M059J (cell line): ENCODE measurements at places on chromosomes 3 and 15. TPM values are rescaled to one million over a fixed set of nuclear protein-coding genes. Genes with fewer than 3 reads are reported as not detected.

CLSTN2 gene
- 3.9 and 7.6 TPM in 2 replicates for total RNA-seq

DUSP7 gene
- 9.6 and 14.0 TPM in 2 replicates for total RNA-seq

TMEM266 gene
- not detected in 2 replicates for total RNA-seq

NOX5 gene
- total RNA-seq, result 0.34 and 1.1 TPM in 2 replicates

DNA sequence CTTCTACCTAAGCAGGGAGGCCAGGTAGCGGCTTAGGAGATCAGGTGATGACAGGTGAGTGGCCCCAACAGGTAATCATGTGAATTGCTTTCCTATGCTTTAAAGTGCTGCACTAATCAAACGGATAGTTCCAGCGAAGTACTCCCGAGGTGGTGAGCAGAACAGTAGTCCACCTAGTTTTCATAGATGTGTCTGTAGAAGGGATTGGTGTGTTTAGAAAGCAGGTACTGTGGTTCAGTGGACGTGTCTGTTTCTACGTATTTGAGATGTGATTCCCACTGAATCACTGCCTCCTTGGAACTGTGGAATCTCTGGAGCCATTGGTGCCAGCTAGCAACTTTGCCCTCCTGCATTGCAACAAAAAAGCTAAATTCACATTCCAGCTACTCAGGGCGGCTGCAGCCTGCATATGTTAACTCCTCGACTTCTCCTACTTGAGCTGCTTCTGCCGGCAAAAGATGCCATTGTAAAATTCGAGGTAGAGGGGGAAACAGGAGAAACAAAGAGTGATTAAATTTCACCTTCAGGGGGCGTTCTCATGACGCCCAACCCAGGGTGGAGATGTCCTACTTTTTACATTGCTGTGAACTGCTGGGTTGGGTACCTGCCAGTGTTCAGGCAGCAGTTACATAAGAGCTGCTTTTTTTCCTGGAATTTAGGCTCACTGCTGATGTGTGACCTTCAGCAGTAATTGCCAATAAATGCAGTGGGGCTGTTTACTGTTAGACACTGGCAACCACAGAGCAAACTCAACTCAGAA lies 227.3 kb downstream of the ITPR1 start:
- peak; percentile 80 for DNase-seq

DNA sequence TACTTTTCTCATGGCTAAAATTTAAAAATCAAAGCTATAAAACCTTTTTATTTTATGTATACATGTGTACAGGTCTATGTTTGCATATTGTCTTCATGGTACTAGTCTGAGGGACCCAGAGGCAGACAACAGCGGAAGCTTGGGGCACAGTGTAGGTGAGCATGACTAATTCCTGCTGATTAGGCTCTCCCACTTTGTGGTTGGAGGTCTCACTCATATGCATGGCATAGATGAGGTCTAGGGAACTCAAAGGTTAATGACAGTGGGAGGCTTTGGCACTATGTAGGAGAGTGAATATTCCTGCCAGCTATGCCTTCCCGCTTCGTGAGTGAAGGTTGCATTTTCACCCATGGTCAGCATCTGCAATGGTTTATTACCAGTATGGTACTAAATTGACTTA lies 47.5 kb upstream of the AADACL2 start:
- peak; percentile 52 for DNase-seq

DNA sequence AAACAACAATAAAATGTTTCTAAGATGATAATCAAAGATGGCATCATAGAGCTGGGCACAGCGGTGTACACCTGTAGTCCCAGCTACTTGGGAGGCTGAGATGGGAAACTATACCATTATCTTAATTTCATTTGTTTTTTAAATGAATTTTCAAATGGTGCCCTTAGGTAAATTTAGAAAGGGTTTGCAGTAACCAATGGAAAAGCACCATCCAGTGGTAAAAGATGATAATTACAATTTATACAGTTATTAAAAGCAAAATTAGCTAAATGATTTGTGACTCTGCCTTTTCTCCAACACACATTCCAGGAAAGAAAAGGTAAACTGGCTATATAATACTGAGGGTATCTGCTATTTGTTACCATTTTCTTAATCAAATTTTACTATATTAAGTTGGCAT lies 14.4 kb upstream of the ANKRD28 start:
- DNase-seq, result peak; percentile 29

DNA sequence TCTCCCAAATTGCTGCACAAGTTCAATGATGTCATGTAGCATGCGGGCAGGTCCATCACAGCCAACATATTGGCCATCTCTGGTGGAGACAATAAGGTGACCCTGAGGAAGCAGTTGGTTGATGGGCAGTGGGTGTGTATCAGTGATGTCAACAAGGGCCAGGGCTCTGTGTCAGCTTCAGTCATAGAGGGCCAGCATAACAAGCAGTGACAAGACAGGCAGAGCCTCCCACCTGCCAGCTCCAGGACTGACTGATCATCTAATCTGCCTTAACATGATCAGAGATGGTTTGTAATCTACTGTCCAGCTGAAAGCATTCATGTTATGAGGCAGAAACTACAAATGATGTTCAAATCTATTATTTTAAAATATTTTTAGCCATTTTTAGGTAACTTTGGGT lies 62.3 kb downstream of the GLB1 start:
- no peak for DNase-seq

DNA sequence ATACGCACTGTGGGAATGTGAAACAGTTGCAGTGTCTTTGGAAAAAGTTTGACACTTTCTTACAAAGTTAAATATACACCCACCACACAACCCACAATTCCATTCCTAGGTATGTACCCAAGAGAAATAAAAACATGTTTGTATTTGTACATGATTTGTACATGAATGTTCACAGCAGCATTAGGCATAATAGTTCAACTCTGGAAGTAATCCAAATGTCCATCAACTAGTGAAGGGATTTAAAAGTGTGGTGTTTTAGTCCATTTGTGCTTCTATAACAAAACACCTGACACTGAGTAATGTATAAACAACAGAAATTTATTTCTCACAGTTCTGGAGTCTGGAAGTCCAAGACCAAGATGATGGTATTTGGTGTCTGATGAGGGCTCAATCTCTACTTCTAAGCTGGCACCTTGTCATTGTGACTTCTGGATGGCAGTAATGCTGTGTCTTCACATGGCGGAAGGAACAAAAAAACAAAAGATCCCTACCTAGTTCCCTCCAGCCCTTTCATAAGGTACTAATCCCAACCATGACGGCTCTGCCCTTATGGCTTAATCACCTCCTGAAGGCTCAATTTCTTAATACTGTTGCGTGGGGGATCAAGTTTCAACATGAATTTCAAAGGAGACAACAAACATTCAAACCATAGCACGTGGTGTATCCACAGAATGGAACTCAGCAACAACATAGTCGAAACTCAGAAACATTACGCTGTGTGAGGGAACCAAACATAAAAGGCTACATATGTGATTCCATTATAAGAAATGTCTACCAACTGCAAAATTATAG lies 120.5 kb downstream of the AQP9 start:
- no peak for DNase-seq

GRCh38 chr3:169494982-169495381 lies 168.5 kb downstream of the MECOM start:
- DNase-seq, result no peak

DNA sequence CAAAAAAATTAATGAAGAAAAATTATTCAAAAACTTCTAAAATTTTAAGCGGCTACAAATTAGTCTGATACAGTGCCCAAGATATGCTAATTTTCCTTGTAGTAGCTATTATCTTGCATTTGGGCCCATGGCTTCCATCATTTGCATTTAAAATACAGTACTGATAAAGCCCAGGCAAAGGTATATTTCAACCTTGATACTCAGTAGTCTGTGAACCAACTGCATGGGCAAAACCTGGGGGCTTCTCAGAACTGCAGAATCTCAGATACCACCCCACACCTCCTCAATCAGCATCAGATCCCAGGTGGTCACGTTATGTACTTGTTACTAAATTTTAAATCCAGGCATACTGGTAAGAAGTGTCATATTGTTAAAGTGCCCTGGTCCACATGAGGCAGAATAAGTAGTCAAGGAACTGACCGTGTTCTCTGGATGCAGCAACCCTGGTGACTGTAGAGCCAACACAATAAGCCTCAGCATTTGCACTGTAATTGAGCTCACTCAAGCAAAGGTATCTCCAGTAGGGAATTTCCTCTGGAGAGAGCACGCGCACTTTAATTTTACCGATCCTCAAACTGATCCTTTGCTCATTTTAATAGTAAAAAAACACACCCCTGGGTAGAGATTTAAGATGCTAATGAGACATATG lies 31.9 kb downstream of the ZNF385D start:
- no peak for DNase-seq

GRCh38 chr3:56764904-56765547 lies 36.7 kb downstream of the ARHGEF3 start:
- no peak for DNase-seq

- no peak for DNase-seq
These were observed 13.3 kb upstream of the CD47 start for GRCh38 chr3:108103886-108104797.

- peak; percentile 73 for DNase-seq
These were observed 106.7 kb downstream of the GHSR start for GRCh38 chr3:172341482-172342059.

DNA sequence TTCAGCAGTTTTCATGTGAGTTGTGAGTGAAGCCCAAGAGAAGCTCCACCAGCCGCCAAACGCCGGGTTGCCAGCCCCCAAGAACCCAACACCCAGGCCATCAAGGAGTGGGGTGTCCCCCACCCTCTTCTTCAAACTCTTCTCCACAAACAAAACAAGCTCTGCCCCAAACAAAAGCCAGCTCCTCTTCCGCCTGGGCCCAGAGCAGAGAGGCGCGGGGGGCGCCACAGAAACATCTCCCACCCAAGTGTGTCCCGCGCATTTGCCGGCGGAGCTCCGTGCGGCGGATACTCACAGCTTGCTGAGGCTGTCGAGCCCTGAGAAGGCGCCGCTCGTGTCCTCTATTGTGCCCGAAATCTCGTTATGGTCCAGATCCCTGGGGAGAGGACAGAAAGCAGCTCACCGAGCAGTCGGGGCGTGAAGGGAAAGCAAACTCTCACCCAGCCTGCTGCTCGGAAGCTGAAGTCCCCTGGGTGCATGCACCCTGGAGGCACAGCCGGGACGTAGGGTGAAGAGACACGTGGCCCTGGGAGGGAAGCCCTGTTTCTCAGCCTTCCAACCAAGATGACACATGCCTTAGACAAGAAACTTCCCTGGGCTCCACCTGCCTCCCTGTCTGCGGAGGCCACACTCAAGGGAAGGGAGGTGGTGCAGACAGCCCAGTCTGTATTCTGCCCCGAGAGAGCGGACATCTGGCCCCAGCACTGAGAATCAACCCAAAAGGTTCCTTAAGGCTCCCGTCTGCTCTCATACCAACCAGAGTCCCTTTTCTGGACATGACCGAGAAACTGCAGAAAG lies 95.7 kb downstream of the LRIG1 start:
- DNase-seq, result no peak

DNA sequence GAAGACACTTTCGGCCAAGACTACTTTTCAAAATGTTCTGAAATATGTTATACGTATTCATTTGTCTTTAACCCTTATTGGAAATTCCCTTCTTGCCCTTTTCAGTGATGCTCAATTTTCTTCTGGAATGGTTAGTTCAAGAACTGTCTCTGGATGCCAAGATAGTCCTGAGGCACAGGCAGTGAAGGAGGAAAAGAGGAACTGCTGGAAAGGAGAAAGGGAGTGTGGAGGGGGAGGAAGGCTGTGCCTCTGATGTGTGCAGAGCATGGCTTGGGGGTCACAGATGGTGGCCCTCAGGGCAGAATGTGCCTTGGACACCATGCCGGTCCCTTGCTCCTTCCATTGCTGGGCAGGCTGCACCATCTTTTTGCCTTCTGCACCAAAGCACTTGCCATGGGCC lies 73.7 kb downstream of the CEP63 start:
- DNase-seq, result no peak

- DNase-seq, result no peak
These were observed 213.8 kb downstream of the NR2F2 start for GRCh38 chr15:96544162-96544756.

- DNase-seq, result peak; percentile 75
These were observed 259.8 kb downstream of the MAGI1 start for GRCh38 chr3:65778968-65779367.
